ENCODE measurements at places on chromosomes 4 and X.

DNA sequence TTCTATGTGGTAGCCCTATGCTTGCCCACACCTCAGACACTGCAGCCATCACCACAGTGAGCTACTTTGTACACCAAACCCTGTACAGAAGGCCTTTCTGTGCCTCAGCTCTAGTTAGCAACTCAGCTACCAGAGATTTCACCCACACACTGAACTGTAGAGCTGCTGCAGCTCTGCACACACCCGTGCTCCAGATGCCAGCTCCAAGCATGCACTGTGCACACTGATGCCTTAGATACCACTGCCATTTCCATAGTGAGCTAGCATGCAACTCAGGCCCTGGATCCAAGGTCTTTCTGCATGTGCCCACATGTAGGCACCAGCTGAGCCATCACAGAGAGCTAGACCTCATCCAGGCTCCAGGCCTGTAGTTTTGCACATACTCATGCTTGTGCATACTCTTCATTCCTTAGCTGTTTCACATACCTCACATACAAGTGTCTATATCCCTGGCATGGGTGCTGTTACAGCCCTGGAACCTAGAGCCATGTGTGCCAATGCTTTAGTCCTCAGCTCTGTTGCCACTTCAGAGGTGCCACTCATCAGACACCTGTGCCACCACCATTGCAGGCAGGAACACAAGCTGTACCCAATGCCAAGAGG is 423.5 kb upstream of the NDST3 start:
- no peak for DNase-seq

DNA sequence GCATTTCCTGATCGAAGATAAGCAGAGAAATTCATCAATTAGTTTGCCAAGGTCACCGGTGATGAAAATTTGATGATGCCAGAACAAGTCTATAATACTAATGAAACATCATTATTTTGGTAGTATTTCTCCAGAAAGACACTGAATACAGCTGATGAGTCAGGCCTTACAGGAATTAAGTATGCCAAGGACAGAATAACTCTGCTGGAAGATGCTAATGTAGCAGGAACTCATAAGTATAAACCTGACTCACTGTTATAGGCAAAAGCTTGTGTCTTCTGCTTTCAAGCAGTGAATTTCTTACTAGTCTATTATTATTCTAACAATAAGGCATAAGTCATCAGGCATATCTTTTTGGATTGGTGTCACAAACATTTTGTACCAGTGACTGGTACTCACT is 1825.1 kb upstream of the IGFBP7 start:
- DNase-seq, result no peak

DNA sequence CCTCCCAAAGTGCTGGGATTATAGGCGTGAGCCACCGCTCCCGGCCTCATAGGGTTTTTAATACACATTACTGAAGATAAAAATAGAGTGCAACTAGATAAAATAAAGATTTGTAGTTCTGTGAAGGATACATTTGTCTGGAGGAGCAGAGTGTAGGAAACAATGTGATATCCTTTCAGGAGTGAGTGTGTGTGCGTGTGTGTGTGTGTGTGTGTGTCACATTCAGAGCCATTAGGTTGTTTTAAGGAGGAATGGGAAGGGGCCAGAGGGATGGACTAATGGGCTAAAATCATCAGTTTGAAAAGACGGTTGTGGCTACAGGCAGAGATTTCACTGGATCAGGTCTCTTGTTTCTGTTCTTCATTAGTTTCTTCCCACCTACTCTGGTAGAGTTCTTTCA is 40.0 kb downstream of the RBPJ start:
- no peak for DNase-seq

DNA sequence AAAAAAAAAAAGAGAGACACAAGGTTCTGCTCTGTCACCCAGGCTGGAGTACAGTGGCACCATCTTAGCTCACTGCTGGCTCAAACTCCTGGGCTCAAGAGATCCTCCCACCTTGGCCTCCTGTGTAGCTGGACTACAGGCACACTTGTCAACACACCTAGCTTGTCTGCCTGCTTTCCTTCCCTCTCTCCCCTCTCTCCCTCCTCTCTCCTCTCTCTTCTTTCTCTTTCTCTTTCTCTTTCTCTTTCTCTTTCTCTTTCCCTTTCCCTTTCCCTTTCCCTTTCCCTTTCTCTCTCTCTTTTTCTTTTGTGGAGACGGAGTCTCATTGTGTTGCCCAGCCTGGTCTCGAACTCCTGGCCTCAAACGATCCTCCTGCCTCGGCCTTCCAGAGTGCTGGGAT is 132.1 kb downstream of the DIPK2B start:
- DNase-seq, result no peak

GRCh38 chrX:11381464-11381863 is 88.3 kb downstream of the AMELX start:
- DNase-seq, result peak; percentile 4

Measured in AML-193 (cell line).